ENCODE measurements at places on chromosomes 1 and 21.

GRCh38 chr1:224744521-224744920 is 128.4 kb downstream of the CNIH3 start:
- DNase-seq: no peak

GRCh38 chr1:115348636-115349035 is 10.6 kb upstream of the NGF start:
- no peak for DNase-seq

- DNase-seq: no peak
Observed at GRCh38 chr1:177007437-177008161, 156.9 kb downstream of the ASTN1 start.

DNA sequence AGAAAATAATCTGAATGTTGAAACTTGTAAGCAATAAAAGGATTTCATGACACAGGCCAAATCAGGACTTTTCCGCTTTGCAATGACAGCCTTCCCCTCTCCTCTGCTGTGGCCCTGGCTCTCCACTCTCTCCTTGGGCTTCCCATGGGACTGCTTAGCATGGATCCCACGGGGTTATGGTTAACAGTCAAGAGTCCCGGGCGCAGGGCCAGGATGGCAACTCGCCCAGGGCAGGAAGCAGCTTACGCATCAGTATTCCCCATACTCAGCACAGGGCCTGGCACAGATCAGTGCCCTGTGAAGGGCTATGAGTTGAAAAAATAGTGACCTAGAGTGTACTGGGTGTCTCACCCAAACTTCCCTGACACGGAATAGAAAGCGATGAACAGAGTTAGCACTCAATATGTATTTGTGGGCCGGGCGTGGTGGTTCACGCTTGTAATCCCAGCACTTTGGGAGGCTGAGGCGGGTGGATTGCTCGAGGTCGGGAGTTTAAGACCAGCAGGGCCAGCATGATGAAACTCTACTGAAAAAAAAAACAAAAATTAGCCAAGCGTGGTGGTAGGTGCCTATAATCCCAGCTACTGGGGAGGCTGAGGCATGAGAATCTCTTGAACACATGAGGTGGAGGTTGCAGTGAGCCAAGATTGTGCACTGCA is 29.1 kb upstream of the GRHL3 start:
- DNase-seq: peak; percentile 84

GRCh38 chr1:213438339-213438738 is 387.3 kb downstream of the RPS6KC1 start:
- DNase-seq: no peak

DNA sequence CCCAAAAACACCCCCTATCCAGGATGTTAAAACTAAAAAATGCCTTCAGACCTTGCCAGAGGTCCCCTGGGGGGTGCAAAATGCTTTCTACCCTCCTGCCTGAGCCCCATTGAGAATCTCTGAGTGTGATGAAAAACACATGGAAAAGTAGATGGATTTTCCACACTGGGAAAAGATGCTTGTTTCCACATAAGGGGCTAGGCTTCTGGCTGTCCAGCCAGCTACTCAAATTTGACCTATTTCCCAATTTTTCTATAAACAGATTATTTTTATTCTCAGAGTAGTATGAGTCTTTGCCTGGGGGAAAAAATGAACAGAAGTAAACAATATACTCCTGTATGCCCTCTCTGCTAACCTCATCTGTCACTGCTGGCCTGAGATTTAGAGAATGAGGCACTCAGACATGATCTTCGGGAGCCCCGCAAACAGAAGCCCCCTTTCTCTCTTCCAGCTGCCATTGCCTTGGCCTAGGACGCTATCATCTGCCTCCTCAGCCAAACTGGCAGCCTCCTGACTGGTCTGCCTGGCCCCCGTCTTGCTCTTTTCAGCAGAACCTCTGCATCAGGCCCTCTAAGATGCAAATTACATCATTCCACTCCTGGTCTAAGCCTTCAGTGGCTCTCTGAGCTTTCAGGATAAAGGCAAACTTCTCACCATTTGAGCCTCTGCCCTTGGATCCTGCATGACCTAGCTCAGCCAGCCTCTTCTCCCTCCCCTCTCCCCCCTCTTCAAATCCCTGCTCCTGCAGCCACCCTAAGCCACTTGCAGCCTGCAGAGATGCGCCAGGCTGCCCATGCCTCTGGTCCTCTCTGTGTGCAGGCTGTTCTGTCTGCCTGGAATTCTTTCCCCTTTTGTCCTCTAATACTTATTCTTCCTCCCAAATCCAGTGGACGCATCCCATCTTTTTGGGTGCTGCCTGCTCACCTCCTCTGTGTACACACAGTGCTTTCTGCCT is 39.7 kb upstream of the TMEM125 start:
- DNase-seq: no peak

- DNase-seq: no peak
Observed at GRCh38 chr1:2855206-2856065, 53.9 kb upstream of the TTC34 start.

- DNase-seq: peak; percentile 65
Observed at GRCh38 chr1:119367432-119368124, 1.0 kb upstream of the HAO2 start.

GRCh38 chr1:61052395-61053225 is 29.8 kb upstream of the NFIA start:
- DNase-seq: no peak

- no peak for DNase-seq
Observed at GRCh38 chr1:197480446-197480845, 212.4 kb downstream of the CRB1 start.

GRCh38 chr1:41161846-41162245 is 80.3 kb downstream of the SCMH1 start:
- no peak for DNase-seq

DNA sequence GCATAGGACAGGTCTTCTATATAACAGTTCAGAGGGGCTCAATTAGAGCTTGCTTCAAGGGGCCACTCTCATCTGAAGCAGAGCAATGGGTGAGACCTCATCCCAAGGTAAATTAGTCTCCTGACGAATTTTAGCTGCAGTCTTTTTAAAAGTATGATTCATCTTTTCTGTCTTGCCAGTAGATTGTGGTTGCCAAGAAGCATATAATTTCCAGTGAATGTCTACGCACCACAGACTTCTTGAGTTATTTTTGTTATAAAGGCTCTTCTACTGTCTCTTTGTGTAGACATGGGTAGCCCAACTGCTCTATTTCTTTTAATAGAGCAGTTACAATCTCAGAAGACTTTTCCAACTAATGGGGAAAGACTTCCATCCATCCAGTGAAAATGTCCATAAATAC is 108.9 kb upstream of the FMN2 start:
- DNase-seq: no peak

DNA sequence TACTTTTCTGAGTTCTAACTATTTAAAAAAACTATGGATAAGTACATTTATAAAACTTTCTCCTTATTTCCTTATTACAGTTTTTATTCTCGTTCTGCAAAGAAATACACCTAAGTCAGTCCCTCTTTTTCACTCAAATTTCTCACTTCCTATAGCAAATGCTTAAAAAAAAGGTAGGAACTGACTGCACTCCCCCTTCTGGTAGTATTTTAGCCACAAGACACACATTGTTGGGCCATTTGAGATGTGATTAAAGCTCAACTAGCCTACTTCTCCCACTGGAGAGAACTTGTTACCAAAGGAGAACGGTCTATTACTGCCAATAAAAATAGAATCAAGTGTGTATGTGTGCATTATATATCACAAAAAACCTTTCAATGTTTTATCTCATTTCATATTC is 521.9 kb upstream of the PRMT6 start:
- no peak for DNase-seq

DNA sequence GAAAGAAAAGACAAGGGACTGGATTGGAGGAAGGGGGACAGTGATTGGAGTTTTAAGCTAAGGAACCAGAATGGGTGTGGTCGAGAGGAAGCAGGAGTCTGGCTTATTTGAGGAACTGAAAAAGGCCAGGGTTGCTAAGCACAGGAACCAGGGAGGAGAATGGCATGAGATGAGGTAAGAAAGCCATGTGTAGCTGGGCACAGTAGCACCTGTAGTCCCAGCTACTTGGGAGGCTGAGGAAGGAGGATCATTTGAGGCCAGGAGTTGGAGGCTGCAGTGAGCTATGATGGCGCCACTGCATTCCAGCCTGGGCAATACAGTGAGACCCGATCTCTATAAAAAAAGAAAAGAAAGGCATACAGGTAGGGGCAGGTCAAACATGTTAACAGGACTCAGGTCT is 8.1 kb upstream of the KHDRBS1 start:
- no peak for DNase-seq

GRCh38 chr1:31865728-31866449 is 50.1 kb upstream of the SPOCD1 start:
- DNase-seq: no peak

DNA sequence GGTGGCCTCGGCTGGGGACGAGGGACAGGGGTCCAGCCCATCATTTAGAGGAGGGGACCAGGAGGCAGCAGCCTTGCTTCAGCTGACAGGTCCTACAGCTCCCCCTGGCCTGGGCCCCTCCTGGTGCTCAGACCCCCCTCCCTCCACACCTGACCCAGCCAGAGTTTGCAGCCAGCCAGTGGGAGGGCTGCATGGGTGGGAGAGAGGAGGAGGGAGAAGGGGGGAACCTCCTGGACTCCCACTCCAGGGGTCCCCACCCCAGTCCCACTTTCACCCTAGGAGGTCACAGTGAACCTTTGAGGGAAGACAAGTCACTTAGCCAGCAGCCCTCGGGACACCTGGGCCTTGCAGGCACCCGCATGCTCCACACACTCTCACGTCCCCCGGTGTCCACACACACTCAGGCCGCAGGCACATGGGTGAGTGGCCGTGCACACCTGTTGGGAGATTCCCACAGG is 108.9 kb upstream of the ZBTB40 start:
- DNase-seq: no peak

- DNase-seq: peak; percentile 97
Observed at GRCh38 chr1:226308723-226309397, at the start of gene LIN9. LIN9 (minus strand) TSS chr1:226309164; CDS start chr1:226309139, 25 bp downstream.

DNA sequence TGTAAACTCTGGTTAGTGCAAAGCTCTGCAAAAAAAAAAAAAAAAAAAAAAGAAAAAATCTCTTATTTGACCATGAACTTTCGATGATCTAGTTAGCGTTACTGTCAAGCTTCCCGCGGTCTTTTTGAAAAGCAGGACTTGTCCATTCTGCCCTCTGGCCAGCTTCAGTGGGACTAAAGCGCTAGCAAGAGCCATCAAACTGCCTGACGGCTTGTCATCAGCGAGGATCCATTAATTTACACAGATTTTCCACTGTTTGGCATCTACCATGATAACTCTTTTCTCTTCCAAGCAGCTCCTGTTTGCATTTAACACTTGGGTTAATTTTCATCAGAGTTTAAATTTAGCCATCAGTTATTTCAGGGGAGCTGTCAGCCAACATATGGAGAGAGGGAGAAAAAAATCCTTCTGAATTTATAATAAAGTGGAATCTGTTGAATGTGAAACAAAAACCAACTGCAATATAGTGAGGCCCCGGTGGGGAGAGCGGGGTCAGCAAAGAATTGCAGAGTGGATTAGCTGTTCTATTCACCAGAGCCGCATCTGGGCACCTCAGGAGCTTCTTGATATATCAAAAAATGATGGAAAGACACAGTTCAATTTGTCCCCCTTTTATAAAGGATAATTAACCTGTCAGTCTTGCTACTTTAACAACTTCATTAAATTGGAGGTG is 298.2 kb downstream of the SPATA17 start:
- DNase-seq: no peak

DNA sequence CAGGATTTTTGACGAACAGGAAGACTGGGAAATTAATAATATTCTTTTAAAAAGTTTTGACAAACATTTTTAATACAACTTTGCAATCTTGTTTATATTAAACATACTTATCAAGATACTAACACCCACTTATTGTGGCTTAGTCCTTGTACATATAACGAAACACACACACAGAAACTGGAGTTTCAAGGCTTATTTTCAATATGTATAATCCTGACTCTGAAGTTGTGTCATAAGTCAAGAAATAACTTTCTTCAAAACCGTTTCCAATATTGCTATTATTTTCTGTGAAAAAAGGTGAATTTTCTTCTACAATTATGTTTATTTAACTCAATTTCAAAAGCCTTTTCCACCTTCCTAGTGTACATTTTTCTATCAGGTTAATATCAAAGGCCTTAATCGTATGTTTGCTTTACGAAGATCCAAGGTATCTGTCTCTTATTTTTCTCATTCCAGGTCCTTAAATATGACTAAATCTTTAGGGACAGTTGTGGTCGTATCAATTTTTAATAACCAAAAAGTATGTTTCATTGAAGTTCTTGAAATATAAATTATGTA is 1.8 kb downstream of the CDKN2C start:
- no peak for DNase-seq

- no peak for DNase-seq
Observed at GRCh38 chr1:162873671-162874666, 13.0 kb upstream of the CCDC190 start.

- peak; percentile 75 for DNase-seq
Observed at GRCh38 chr1:209569455-209570207, 13.9 kb upstream of the CAMK1G start.

DNA sequence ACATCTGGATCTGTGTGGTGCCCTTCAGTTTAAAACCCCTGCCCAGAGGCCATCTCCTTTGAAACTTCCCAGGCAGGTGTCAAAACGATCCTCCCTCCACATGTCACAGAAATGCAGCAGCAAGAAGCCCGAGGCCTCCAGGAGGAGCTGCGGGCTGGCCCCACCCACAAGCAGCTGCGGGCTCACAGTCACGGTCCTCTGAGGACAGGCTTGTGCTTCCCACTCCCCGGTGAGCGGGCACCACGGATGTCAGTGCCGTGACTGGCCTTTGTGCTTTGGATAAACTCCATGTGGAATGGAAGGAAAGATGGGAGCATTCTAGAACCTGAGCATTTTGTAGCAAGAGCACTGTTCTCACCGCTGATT is 65.8 kb downstream of the SIK1 start:
- DNase-seq: no peak

GRCh38 chr1:174308604-174309003 is 139.2 kb upstream of the GPR52 start:
- DNase-seq: no peak

DNA sequence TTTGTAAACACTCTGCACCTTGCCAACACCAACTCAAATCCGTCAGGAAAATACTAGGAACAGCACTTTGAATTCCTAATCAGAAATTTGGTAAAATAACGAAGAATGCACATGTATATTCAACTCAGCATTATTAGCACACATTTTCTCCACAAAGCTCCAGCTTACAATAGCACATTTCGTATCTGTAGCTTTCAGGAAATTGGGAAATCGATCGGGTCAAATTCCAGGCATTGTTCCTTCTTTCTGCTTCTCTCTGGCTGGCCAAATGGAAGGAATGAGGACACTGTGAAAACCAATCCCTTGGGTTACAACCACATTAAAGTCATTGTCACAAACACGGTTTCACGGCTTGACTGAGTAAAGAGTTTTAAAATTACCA is 58.6 kb downstream of the NPHP4 start:
- no peak for DNase-seq

GRCh38 chr1:21149430-21149854 is 27.3 kb downstream of the EIF4G3 start:
- DNase-seq: peak; percentile 61

DNA sequence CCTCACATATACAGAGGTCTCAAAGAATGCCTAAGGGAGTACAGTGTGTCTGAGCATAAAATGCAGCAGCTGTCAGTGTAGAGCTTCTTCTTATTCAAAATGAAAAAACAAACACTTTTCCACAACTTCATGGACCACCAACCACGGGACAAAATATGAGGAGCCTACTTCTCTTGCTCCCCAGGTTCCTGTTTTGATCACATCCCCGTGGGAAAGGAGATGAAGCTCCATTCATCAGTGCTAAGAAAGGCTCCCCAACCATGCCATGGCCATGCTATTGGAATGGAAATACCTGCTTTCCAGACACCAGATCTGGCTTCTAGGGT is 383 bp downstream of the CD48 start:
- DNase-seq: no peak

Data from spinal cord (tissue), 10 donors.